ENCODE measurements at places on chromosomes 3 and 15.

GRCh38 chr3:184085389-184085852, 11.4 kb upstream of the HTR3E start:
- DNase-seq: no peak

DNA sequence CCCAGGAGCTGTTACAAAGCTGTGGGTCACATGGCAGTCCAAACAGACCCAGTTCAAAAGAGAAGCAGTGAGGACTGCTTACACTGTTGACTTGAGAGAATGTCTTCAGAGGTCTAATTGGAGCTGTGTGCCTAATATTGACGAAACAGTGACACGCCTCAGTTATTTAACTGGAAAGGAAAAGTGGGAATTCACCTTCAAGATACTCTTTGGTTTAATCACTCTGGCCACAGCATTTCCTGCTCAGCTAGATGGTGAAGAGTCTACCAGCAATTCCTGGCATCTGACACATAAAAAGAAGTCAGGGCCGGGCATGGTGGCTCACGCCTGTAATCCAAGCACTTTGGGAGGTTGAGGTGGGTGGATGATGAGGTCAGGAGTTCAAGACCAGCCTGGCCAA, 326.4 kb downstream of the SV2B start:
- DNase-seq: peak; percentile 66

DNA sequence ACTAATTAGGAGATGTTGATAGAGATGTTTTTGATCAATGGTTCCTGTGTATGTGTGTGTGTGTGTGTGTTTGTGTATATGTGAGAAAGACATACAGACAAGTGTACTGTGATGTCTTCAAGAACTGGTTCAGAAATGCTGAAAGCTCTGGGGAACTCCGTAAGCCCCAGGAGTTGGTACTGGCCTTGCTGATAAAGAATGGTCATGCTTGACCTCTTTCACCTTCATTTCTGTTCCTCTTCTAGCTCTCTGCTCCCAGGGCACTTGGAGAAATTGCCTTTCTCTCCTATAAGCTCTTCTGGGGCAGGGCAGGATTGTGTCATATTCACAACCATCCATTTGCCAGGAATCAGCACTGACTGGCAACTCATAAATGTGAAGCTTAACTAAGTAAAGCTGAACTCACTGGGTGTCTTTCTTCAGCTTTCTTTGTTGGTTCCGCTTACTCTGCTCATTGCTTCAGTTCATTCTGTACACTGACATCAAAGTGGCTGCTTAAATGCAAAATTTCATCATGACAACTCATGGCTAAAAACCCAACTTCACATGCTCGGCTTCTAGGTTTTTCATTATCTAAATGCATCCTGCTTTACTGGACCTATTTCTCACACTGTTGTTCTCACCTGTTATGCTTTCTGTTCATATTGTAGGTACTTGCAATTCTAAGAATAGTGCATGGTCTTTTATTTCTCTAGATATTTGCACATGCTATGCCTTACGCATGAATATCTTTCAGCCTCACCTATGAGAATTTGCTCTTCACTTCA, 162.1 kb upstream of the LYSMD4 start:
- no peak for DNase-seq

- DNase-seq: no peak
Observed at GRCh38 chr15:86744198-86744780, 664.6 kb downstream of the AGBL1 start.

GRCh38 chr3:169929830-169930519, 18.6 kb downstream of the SAMD7 start:
- no peak for DNase-seq

DNA sequence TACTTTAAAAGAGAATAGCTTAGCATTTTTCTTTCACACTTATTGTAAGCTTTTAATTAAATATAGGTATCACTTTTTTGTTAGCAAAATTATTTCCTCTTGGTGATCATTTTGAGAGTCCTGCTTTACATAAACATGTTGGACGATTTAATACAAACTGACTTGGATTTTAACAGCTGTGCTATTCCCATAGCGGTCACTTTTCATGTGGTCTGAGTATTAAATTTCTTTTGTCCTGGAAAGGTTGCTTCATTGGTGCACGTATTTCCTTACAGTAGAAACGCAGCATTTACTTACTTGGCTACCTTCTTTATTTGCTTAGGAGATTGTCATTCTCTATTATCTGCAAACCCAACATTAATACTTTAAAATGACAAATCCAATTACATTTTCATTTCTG, 109.4 kb downstream of the ATG7 start:
- no peak for DNase-seq

DNA sequence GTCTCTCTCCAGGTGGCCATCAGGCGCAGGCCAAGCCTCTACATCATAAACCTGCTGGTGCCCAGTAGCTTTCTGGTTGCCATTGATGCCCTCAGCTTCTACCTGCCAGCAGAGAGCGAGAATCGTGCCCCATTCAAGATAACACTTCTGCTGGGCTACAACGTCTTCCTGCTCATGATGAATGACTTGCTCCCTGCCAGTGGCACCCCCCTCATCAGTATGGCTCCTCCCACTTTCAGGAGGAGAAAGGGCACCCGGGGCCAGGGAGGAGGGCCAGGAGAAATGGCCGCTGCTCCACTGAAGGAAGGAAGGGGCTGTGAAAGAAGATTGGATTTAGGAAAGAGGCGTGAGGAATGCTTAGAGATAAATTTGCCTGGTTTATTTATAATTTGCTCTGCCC, 6.6 kb downstream of the HTR3C start:
- DNase-seq: no peak

DNA sequence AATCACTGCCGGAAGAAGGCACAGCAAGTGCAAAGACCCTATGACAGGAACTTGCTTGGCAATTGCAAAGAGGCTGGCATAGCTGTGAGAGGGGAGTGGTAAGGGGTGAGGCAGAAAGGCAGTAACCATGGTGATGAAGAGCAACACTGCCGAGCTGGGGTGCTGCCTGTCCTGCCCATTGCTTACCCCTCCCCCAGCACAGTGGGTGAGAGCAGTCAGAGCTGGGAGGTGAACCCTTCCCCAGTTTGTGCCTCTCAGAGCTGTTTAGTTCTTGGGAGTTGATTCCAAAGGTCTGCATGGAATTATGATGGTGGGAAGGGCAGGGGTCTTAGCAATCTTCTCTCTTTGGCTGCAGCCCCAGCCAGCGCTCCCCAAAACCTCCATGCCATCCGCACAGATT, 8.8 kb downstream of the TYRO3 start:
- DNase-seq: no peak

DNA sequence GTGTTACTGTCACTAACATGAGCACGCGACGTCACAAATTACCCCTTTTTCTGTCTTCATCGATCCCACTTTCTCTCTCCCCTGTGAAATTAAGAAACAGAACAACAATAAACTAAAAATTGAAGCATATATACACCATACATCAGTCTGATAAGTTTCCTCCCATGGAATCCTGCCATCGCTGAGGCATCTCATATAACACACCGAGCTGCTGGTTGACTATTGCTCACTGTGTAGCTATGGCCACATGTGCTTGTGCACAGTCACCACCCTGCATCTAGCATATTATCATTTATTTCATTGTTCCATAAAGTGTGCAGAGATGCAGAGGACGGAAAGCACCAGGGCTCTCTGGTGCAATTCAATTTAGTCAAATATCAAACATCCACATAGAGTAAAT, 777.9 kb upstream of the ARRDC4 start:
- DNase-seq: no peak

DNA sequence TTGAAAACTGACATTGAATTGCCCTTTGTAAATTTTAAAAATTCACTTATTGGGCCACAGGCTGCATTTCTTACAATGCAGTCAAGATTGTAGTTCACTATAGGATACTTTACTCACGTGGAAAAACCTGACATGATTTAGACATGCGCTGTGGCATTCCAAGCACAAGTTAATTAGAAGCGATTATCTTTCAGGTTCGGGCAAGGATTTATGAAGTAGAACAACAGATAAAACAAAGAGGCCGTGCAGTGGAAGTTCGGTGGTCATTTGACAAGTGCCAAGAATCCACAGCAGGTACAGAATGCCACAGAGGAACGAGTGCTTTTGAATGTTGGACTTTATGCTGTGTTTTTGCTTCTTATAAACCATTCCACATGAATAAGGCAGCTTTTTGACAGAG, 37.8 kb downstream of the GPR171 start:
- no peak for DNase-seq

DNA sequence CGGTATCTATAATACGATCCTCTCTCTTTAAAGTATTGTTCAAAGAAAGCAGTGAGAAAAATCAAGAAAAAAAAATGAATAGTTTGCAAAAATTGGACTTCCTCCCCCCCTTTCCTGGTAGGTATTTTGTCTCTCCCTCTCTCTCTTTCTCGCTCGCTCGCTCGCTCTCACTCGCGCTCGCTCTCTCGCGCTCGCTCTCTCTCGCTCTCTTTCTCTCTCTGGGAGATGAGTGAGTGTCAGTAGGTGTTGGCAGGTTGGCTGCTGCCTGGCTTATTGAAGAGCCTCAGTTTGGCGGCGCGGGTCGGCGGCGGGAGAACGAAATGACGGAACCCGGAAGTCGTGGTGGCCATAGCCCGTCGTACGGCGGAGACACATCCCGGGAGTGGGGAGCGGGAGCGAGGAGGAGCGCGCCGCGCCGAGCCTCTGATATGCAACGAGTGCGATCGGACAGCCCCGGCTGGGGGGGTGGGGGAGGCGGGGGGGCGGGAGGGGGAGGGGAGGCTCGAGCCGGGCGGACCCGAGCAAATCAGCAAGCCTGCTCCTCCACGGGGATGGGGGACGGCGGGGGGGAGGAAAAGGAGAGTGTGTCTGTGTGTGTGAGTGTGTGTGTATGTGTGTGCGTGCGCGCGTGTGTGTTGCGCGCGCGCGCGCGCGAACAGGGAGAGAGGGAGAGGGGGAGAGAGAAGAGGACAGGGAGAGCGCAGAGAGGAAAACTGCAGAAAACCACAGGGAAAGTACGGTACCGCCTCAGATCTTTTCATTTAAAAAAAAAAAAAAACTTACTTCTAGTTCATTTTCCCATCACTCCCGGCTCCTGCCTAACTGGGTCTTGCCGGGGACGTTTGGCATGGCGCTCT, at the start of gene MEIS2:
Gene MEIS2, minus strand, starts transcription at position 441 of the 857 bp plus-strand sequence. CDS start 1,083 bp downstream, outside the sequence.
- DNase-seq: peak; percentile 34

DNA sequence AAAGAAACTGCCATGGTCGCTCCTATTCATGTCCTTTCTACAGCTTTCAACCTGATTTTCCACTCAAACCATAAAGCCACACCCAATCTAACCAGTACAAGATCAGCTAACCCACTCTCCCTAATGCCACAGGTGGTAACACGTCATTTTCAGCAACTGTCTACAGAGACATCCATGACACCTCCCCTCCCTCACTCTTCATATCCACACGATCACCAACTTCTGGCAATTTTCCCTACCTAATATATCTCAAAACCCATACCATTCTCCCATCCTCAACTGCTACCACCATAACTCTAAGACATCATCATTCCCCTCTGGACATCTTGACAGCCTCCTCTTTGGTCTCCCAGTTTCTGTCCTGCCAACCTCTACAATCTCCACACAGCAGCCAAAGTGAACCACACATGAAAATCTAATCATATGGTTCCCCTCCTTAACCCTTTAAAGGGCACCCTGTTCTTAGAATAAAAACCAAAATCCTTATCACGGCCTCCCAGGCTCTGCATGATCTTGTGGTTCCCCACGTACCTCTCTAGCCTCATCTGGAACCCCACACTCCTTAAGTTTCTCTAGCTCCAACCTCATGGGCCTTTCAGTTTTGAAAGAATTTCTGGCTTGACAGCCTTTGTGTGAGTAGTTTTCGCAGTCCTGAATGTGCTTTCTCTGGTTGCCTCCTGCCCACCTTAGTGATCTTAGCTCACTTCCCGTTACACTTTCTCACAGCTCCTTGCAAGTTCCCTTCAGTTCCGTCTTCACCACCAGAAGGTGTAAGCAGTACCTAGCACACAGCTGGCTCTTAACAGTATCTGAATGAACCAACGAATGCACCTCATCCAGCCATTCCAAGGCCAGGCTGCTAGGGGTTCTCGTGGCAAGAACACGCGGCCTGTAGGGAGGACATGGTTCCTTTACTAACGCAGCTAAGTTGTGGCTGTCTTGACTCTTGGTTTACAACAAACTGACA, 33.4 kb downstream of the SPINK8 start:
- peak; percentile 52 for DNase-seq

GRCh38 chr3:177335728-177336127, 138.4 kb upstream of the TBL1XR1 start:
- DNase-seq: no peak

GRCh38 chr3:165837058-165837525, at the start of gene BCHE:
Gene BCHE, minus strand, starts transcription at chr3:165837423. Its CDS starts 6,390 bp downstream, at chr3:165831033.
- no peak for DNase-seq

DNA sequence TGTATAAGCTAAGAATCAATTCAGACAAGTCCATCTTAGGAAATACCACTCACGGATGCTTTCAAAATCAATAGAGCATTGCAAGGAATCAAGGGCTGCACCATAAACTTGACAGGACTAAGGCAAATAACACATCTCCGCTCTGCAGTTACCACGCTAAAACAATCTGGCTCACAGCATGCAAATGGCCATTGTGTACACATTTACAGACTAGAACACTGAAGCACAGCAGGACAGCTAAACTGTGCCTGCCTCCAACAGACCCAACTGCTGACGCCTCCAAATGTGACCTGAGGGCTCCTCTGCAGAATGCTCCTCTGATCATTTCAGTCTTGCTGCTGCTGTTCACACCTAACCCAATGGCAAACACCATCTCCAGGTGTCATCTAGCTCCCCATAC, 104.3 kb downstream of the MEX3B start:
- DNase-seq: no peak

DNA sequence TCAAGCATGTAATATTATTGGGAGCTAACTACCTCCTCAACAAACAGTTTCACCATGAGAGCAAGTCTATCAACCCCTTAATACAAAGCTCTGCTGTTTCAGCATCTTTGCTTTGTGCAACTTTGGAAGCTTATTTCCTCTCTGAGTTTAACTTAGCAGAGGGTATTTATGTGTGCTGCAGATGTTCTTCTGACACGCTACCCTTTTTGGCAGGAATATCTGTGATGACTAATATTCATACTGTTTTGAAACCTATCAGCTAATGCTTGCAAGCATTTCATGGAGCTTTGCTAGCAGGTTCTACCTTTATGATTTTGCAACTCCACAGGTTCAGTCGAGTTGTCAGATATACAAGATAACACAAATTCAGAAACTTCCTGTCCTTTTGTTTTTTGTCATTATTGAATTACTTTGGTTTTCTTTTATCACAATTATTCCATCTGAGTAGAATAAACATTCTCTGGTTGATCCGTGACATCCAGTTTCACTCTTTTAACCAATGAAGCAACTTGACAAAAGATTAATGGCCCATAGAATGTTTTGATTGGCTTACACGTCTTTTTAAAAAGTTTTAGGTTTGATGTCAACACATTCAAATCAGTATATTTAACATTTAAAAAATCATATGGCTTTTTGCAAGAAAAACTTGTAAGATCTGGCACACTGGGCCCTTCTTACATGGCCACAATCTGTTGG, 1.7 kb upstream of the SLC9A9 start:
- DNase-seq: peak; percentile 7

- DNase-seq: no peak
Observed at GRCh38 chr15:31020542-31020941, 29.1 kb upstream of the MTMR10 start.

GRCh38 chr15:53829923-53830459, 70.5 kb upstream of the WDR72 start:
- no peak for DNase-seq

- DNase-seq: no peak
Observed at GRCh38 chr3:183911763-183912506, 27.3 kb upstream of the PARL start.

- DNase-seq: no peak
Observed at GRCh38 chr3:184687363-184688015, 24.4 kb downstream of the MAGEF1 start.

Measured in CD4-positive, alpha-beta T cell treated with Interleukin-10 for 1 hour (primary cell).